ENCODE measurements at places on chromosomes 11 and 22. TPM values are rescaled to one million over a fixed set of nuclear protein-coding genes. Genes with fewer than 3 reads are reported as not detected.

DNA sequence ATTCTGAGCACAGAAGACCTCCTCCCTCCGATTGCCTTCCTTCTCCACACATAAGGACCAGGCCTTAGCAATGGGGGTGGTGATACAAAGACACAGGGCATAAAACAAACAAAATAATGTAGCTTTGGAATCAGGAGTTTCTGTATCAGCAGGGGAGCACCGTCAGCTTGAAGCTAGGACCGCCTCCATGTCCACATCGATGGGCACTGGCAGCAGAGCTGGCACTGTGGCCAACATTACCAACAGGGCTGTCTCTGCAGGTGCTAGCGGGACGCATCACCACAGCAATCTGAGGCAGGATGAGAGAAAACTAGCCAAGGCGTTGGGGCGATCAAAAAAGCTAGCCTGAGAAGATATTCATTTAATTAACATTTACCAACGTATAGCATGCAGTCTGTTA, 201.4 kb downstream of the MAML2 start:
- no peak overlapping the region for H3K27ac ChIP-seq
- H3K27me3 ChIP-seq = no peaks in the 10 kb centered on the region
- H3K36me3 ChIP-seq = no peaks in the 10 kb centered on the region
- no peak for DNase-seq

The SLC37A2 gene
- total RNA-seq = 6.6 TPM

- H3K36me3 ChIP-seq = no peaks in the 10 kb centered on the region
- no peak for DNase-seq
- no peak overlapping the region for H3K27ac ChIP-seq
- no peak overlapping the region for H3K4me3 ChIP-seq
- no peaks in the 10 kb centered on the region for H3K27me3 ChIP-seq
These were observed 63.0 kb downstream of the NAV2 start for GRCh38 chr11:19775622-19776021.

DNA sequence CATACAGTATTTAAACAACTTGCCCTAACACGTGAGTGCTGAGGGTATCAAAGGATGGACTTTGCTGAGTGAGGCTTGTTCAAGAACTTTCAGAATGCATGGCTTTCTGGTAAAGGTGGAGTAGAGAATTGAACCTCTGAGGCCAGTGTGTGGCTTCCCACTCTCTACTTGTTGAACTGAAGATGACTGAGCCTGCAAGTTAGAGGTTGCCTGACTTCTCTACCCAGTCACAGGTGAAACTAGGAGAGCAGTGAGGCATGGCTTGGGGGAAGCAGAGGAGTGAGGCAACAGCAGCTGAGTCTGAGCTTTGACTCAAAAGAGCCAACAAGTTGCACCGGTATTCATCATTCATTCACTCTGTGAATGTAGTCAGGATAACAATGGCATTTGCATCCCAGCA, 256.4 kb upstream of the SESN3 start:
- no peaks in the 10 kb centered on the region for H3K4me1 ChIP-seq
- DNase-seq = peak; percentile 66
- no peaks in the 10 kb centered on the region for H3K27me3 ChIP-seq

- no peaks in the 10 kb centered on the region for H3K27me3 ChIP-seq
- no peak overlapping the region for H3K27ac ChIP-seq
- H3K4me3 ChIP-seq = no peak overlapping the region
- no peak for DNase-seq
- no peaks in the 10 kb centered on the region for H3K4me1 ChIP-seq
- H3K36me3 ChIP-seq = no peaks in the 10 kb centered on the region
These were observed 53.7 kb downstream of the HIPK3 start for GRCh38 chr11:33310720-33311500.

The GPR83 gene
- total RNA-seq = 1.7 TPM

The OR8H1 gene
- total RNA-seq = not detected

- no peaks in the 10 kb centered on the region for H3K27me3 ChIP-seq
- peak; percentile 98 for DNase-seq
- H3K36me3 ChIP-seq = no peaks in the 10 kb centered on the region
These were observed 1.4 kb downstream of the MFNG start for GRCh38 chr22:37484480-37485394.

The SSTR3 gene
- total RNA-seq = not detected

- H3K4me1 ChIP-seq = no peaks in the 10 kb centered on the region
- no peak for DNase-seq
These were observed 44.6 kb upstream of the SPATA19 start for GRCh38 chr11:133889893-133890292.

The IGF2 gene
- 15.5 TPM for total RNA-seq

DNA sequence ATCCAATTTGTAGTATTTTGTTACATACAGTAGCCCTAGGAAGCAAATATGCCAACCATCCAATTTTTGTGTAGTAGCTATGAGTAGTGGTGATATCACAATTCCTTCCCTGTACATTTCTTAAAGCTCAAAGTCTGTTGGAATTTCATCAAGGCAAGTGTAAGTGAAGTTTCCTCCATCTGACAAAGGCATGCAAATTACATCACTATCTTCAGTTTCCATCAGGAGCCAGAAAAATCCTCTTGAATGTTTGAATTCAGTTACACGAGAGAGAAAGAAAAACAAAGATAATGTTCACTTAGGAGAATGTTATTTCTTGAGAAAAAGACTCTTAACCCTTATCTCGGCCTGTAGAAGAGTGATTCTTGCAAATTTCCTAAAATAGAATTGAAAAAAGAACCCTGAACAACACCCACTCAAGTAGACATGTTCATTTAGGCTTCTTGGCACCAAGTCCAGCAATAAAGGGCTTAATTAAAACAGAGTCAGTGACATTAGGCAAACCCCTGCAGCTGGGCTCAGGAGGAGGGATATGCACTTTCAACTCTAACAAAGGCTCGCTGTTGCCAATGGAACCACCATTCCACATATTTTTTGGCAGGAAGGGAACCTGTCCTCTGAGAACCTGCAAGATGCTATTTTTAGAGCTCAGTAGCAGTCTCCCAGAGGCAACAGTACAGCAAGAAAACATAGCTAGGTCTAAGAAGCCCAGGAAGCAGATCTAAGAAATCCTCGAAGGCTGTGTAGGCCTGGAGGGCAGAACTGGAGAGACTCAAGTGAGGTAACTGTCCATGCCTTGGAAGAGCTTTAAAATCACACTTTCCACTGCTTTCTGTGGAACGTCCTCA, 144.6 kb downstream of the CCDC81 start:
- H3K4me3 ChIP-seq = no peak overlapping the region
- H3K4me1 ChIP-seq = peaks cover 14% of the 10 kb centered on the region
- peak overlapping the region; percentile 32 for H3K27ac ChIP-seq
- no peak for DNase-seq
- no peaks in the 10 kb centered on the region for H3K36me3 ChIP-seq
- H3K27me3 ChIP-seq = no peaks in the 10 kb centered on the region

The MS4A6A gene
- 66.0 TPM for total RNA-seq

The CEP126 gene
- 2.9 TPM for total RNA-seq

The ISX gene
- total RNA-seq = 146 TPM

DNA sequence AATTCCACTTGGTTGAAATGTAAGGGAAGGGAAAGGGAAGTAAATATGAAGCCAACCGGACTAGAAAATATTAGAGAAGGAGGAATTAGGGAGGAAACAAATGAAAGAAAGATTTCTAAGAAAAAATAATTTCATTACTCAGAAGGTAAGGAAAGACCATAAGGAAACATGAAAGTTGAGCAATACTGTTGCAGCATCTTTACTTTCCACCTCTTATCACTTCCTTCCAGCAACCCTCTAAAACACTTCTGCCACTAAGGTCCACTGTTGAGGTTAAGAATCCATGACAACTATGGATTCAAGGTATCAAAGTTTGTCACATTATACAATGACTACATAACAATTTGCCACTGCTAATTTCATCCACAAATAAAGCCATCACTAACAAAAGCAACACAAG, 308.6 kb downstream of the DLG2 start:
- DNase-seq = no peak
- no peaks in the 10 kb centered on the region for H3K27me3 ChIP-seq
- H3K36me3 ChIP-seq = no peaks in the 10 kb centered on the region
- H3K4me1 ChIP-seq = no peaks in the 10 kb centered on the region

DNA sequence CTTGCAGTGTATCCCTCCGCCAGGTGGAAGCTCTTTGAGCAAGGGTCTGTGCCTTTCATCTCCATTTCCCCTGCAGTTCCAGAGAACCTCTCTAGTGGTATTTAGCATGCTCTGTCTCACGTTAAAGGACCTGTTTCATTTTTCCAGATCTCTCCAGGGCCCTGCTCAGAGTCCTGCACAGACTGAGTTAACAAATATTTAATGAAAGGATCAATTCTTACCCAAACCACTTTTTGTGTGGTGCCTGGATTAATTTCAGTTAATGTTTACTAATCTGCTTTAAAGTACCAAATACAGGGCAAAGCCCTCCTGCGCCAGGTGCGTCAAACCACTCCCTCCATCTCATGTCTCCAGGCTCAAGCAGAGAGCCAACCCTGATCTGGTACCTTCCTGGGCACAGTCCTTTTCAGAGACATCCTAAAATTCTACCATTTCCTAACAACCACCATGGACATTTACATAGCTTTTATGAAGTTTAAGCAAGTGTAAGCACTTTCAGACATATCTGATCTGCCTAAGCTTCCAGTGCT, 18.7 kb upstream of the ACER3 start:
- H3K4me3 ChIP-seq = no peak overlapping the region
- no peak for DNase-seq
- no peaks in the 10 kb centered on the region for H3K36me3 ChIP-seq
- H3K27ac ChIP-seq = no peak overlapping the region

DNA sequence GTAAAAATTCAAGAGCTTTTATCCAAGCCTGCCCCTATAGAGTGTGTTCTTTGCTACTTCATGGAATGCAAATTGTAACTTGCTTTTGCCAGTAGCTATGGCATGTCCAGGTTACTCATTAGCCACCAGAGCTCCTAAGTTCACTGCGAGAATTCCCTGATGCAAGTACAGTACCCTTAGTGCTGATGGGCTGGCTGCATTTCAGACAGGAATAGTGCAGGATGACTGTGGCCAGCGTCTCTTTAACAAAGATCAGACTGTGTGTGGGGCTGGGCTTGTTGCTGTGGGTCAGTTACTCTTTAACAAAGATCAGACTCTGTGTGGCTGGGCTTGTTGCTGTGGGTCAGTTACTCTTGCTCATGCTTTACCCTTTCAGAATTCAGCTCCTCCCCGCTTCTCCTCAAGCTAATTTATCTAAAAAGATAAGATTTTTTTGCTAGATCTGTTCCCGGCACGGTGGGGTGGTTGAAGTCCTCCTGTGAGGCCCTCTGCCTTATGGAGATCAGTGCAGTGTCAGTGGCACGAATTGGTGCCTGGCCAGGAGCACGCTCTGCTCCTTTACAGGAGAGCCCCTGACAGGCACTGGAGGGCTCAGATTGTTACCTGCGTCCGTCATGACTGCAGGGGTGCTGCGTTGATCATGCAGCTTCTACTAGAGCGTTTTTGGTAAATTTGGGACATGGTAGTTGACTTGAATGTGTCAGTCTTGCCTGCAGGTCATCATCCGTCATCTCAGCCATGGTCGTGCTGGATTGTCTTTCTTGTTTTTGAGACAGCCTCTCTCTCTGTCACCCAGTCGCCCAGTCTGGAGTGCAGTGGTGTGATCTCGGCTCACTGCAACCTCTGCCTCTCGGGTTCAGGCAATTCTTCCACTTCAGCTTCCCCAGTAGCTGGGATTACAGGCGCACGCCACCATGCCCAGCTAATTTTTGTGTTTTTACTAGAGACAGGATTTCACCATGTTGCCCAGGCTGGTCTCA, 27.0 kb downstream of the AP2A2 start:
- no peaks in the 10 kb centered on the region for H3K4me1 ChIP-seq
- H3K27me3 ChIP-seq = no peaks in the 10 kb centered on the region
- DNase-seq = peak; percentile 83
- H3K27ac ChIP-seq = peak overlapping the region; percentile 43
- H3K36me3 ChIP-seq = peaks cover 7% of the 10 kb centered on the region
- no peak overlapping the region for H3K4me3 ChIP-seq

DNA sequence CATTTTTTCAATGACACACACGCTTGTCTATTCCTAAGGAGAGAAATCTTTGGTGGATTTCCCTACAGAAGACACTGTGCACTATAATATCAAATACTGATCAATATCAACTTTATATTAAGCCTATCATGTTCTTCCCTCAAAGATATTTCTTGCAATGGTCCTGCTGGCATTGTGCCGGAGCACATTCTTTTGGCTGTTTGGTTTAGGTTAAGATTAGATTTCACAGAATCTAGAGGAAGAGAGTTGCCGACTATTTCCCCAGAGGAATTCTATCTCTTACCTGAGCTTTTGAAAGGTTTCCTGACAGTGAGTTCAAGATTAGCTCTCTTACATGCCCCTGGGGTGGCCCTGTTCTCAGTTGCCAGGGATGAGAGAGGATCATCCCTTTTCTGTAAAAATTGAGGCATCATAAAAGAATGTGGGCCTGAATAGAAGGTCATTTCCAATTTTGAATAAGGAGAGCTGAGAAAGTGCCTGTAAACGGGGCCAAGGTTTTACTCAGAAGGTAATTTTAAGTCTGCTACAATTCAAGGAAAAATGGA, 180.6 kb upstream of the ARHGAP20 start:
- H3K27me3 ChIP-seq = no peaks in the 10 kb centered on the region
- H3K36me3 ChIP-seq = no peaks in the 10 kb centered on the region
- no peak overlapping the region for H3K27ac ChIP-seq
- H3K4me3 ChIP-seq = no peak overlapping the region

DNA sequence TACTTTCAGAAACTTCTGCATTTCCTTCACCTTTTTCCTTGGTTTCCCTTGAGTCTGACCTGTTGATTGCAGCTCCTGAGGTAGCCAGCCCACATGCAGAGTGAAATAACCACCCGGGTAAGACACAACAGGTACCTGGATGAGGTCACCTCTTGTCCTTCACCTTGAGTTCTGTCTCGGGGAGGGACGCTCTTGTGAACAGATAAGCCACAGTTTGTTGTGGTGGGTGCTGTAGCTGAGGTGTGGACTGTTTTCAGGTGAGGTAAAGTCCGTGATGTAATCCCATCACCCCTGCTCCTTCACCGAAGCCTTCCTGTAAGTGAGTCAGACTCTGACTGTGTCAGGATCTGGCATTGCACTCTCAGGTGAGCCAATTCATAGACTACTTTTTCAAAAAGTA, 183.1 kb downstream of the NAV2 start:
- H3K27ac ChIP-seq = no peak overlapping the region
- H3K4me1 ChIP-seq = no peaks in the 10 kb centered on the region
- no peak overlapping the region for H3K4me3 ChIP-seq
